ENCODE measurements at places on chromosomes 1 and 21. TPM values are rescaled to one million over a fixed set of nuclear protein-coding genes. Genes with fewer than 3 reads are reported as not detected.

GRCh38 chr21:35677298-35677841, 383.0 kb downstream of the SETD4 start:
- DNase-seq: no peak

DNA sequence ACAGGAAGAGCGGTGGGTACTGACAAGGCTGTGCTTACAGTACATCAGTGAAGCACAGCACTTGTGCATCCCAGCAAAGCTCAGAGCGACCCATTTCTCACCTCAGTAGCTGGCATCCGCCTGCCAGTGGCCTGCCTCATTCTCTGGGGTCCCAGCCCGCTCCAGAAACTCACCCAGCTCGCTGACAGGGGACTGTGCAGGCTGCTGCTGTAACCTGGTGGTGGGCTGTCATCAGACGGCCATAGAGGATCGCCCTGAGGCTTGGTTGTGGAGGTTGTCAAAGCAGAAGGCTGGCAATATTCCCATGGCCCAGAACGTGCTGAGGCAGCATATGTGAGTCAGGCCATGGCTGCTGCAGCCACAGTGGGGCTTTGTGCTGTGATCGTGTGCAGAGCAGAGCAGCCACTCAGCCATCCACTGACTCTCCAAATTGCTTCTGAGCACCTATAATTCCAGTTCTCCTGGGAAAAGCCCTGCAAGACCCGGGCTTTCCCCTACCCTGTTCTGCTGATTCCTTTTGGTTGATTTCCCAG, 13.6 kb upstream of the GPR137B start:
- no peak for DNase-seq

- DNase-seq: no peak
Measured at GRCh38 chr1:110341872-110342331, 2.7 kb downstream of the RBM15 start.

- DNase-seq: no peak
Measured at GRCh38 chr1:156471496-156472490, 28.8 kb downstream of the MEF2D start.

DNA sequence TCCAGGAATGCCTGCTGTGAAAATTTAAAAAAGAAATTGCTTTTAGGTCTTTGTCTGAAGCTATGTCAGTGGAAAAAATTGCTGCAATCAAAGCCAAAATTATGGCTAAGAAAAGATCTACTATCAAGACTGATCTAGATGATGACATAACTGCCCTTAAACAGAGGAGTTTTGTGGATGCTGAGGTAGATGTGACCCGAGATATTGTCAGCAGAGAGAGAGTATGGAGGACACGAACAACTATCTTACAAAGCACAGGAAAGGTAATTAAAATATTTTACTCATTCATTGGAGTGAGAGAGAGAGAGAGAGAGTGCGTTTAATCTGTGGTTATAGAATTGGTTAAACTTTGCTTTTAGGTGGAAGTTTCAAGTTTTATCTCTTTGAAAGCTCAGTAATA, 20.0 kb downstream of the CDC73 start:
- DNase-seq: no peak

ZBTB8A gene
- 21.1 TPM for polyA plus RNA-seq

PLA2G2D gene
- polyA plus RNA-seq: 0.11 TPM

RGS4 gene
- polyA plus RNA-seq: 6.0 TPM

IFFO2 gene
- polyA plus RNA-seq: 25.6 TPM

All from left renal pelvis (tissue), 4 donors.